ENCODE measurements at places on chromosomes 3 and 15.

DNA sequence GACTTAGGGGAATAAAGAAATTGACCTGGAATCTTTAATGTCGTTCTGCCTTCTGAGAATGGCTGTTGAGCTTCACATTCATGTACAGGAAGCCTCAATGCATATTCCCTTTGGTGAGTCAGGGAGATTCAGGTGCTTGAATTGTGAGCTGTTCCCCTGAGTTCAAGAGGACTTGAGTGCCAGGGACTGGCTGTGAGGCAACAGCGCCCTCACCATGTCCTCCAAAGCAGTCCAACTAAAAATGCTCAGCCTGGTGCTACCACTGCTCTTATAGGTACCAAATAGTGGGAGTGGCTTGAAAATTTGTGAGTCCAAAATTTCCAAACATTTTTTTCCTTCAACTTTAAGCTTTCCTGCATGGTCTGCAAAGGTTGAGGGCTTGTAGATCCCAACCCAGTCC is 54.1 kb downstream of the LEO1 start:
- DNase-seq = no peak

DNA sequence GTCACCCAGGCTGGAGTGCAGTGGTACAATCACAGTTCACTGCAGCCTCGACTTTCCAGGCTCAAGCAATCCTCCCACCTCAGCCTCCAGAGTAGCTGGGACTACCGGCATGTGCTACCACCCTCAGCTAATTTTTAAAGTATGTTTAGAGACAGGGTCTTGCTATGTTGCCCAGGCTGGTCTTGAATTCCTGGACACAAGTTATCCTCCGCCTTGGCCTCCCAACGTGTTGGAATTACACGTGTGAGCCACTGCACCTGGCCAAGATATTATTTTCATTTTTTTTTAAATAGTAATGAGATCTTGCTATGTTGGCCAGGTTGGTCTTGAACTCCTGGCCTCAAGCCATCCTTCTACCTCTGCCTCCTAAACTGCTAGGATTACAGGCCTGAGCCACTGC is 4.4 kb upstream of the MPI start:
- DNase-seq = no peak

GRCh38 chr15:32757426-32757825 is 39.6 kb downstream of the GREM1 start:
- no peak for DNase-seq

DNA sequence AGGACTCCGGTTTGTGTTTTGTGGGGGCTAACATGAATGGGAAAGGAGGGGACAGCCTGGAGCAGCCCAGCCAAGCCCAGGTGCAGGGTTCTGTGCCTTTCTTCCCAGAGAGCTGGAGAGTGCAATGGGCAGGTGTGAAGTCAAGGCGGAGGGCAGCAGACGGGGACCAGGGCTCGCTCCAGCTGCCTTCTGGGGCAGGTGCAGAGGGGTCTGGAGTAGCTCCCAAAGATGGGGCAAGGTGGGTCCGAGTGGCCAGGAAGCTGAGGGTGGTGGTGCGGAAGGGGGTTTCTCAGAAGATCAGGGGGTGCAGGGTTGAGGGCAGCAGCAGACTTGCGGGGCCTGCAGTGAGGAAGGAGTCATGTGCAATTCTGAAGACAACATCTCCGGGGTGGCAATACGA is 158.9 kb downstream of the NSMCE3 start:
- no peak for DNase-seq

- DNase-seq = no peak
These were observed 6.9 kb downstream of the NEK11 start for GRCh38 chr3:131033480-131034080.

- no peak for DNase-seq
These were observed 46.9 kb downstream of the GADL1 start for GRCh38 chr3:30847592-30847991.

DNA sequence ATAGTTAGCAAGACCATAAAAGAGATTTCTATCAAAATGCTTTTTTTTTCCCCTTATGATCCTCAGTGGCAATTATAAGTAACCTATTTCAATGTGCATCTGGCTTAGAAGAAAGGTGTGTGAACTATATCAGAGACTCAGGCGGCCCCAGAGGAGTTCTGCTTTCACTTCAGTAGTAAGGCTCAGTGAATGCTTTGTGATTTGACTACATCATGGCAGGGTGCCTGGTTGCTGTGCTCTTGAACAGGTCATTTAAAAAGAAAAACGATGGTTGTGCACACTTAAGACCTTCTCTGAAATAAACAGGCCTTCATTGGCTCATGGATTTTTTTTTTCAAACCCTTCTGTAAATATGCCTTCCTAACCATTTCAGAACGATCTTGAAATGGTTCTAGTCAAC is 400.4 kb upstream of the RARB start:
- DNase-seq = no peak
